GM18507 (cell line): ENCODE measurements at places on chromosomes 13 and 19.

GRCh38 chr13:54445453-54445852, 1416.8 kb downstream of the OLFM4 start:
- no peak for DNase-seq

DNA sequence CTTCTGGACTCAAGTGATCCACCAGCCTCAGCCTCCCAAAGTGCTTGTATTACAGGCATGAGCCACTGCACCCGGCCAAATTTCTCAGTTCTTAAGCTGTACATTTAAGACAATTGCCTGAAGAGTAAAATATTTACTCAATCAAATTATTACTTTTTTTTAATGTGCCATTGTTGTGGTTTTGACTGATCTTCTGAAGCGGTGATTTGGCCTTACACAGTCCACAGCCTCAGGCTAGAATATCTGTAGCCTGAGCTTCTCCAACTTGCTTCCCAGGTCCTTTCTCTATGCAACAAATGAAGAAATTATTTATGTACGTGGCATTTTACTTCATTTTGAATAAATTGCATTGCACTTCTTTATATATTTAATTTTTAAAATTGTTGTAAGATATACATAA, 281.3 kb downstream of the KLF5 start:
- no peak for DNase-seq

DNA sequence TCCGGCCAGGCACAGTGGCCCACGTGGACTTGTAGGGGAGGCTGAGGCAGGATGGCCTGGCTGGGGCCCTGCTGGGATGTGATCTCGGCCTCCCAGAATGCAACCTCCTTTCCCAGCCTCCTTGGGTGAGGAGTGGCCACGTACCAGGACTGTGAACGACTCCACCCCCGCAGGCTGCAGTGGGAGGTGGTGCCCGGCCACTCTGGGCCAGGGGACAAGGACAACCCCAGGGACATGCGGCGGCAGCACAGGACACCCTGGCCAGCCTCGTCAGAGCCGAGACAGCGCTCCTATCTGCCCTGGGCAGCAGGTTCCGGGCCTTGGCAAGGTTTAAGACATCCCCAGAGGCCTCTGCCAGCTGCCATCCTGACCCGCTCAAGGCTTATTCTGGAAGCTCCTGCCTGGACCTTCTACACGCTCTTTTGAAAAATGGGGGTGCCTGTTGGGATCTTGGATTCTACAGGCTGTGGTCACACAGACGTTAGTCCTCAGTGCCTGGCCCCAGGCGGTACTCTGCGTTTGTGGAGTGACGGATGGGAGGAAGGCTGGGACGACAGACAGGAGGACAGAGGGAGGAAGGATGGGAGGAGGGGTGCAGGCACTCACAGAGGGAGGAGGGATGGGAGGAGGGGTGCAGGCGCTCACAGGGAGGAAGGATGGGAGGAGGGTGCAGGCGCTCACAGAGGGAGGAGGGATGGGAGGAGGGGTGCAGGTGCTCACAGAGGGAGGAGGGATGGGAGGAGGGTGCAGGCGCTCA, 19.9 kb upstream of the CACTIN start:
- DNase-seq: no peak

DNA sequence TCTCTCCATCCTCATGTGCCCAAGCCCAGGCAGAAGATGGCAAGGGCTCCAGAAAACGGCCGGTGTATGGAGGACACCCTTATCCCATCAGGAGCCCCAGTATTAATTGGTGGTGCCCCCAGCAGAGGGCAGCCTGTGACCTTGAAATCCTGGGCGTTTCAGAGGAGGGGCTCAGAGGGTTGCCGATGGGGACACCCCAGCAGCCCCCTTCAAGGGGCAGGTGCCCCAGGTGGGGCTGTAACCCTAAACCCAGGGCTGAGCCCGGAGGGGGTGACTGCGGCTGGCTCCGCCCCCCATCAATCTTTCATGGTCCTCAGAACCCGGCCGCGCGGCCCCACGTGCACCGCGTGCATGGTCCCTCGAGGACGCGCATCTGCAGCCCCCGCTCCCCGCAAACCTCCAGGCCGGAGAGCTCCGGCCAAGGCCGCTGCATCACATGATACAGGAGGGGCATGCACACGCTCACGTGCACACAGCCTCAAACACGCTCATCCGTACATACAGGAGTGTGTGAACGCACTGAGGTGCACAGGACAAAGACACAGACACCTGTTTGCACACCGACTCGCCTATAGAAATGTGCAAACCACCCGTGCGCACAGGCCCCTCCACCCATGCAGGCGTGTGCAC, 949 bp downstream of the RAB3A start:
- DNase-seq: no peak

DNA sequence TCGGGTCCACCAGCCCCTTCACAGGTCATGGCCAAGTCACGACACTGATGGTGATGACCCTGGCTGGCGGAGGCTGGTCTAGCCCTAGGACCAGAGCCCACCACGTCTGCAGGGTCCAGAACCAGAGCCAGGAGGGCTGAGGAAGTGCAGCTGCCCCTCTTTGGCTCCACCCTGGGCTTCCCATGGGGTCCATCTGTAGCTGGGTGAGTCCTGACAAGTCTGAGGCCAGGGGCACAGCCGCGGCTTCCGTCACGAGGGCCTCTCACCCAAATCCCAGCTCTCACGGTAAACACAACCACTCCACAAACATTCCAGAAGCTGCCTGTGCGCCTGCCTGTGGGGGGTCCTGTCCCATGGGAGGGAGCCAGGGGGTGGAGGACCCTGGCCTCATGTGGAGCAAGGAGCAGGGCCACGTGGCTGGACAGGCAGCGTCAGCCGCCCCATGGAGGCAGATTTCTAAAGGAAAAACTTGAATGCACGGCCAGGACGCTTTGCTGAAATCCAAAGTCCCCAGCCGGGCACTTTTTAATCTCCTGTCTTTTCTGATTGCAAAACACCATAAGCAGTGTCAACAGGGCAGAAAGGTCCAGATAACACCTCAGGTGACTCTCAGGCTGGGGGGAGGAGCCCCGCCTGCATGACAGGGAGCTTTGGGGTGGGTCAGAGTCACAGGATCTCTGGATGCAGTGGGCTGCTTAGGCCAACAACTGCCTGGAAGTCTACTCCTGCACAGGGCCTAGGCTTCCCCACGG, 29.9 kb downstream of the CEBPG start:
- no peak for DNase-seq

- no peak for DNase-seq
These were observed 108.3 kb downstream of the SLITRK1 start for GRCh38 chr13:83773961-83774360.

- DNase-seq: no peak
These were observed 250.3 kb upstream of the EDNRB start for GRCh38 chr13:78168981-78169380.

DNA sequence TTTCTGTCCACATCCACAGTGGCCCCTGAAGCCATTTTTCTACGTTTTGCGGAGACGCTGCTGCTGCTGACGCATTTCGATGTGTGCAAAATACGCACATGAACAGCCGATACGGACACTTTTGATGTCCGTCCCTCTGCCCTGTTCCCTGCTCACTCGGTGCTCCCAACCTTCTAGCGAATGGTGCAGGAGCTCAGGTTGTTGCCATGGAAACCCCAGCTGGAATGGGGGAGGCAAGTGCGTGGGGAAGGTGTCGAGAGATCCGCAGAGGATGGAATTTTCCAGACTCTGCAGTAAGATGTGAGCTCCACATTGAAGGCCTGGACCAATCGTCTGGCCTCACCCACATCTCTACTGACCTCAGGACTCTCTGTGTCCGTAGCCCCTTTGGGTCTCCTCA, 109.2 kb upstream of the USP29 start:
- no peak for DNase-seq

DNA sequence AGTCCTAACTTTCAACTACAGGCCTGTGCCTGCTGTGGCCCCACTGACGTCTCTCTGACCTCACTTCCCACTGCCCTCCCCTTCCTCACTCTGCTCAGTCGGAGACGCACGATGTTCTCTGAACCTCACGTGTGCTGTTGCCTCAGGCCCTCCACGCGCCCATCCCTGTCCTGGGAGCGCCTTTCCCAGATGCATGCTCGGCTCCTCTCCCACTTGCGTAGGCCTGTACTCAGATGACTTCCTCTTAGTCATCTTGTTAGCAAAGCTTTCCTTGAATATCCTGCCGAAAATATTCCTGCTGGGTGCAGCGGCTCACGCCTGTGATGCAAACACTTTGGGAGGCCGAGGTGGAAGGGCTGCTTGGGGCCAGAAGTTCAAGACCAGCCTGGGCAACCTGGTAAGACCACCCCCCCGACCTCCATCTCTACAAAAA, 9.3 kb upstream of the SYT5 start:
- DNase-seq: no peak

GRCh38 chr19:35444735-35445134, 3.3 kb upstream of the FFAR2 start:
- no peak for DNase-seq

GRCh38 chr19:8143041-8143440, 6.4 kb downstream of the FBN3 start:
- DNase-seq: no peak

GRCh38 chr13:106311004-106311403, 224.5 kb downstream of the EFNB2 start:
- DNase-seq: no peak

GRCh38 chr13:40518481-40518882, 148.0 kb downstream of the FOXO1 start:
- DNase-seq: peak; percentile 28

DNA sequence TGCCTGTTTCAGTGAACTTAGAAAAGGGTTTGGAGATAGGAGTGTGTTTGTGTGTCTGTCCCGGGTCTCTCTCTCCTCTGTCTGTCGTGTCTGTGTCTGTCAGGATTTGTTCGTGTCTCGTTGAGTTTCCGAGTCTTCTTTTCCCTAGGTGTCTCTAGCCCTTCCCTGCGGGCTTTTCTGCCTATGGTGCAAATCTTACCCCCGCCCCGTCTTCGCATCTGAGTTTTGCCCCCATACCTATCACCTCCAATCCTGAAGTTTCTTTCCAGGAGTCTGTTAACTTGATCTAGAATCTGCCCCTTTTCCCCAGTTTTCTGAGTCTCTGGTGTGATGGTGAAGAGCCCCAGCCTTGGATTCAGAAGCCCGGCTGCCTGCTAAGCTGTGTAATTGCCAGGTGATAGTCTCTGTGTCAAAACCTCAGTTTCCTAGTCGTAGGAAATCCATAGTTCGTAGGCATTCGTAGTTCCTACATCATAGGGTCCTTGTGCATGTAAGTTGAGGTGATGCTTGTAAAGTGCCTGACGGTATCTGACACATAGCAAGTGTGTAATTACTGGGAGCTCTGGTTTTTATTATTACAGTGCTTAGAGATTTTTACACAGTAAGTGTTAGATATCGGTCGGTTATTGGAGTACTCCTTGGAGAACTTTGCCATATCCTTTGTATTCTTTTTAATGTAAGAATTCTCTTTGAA, 782 bp downstream of the EPN1 start:
- DNase-seq: no peak

DNA sequence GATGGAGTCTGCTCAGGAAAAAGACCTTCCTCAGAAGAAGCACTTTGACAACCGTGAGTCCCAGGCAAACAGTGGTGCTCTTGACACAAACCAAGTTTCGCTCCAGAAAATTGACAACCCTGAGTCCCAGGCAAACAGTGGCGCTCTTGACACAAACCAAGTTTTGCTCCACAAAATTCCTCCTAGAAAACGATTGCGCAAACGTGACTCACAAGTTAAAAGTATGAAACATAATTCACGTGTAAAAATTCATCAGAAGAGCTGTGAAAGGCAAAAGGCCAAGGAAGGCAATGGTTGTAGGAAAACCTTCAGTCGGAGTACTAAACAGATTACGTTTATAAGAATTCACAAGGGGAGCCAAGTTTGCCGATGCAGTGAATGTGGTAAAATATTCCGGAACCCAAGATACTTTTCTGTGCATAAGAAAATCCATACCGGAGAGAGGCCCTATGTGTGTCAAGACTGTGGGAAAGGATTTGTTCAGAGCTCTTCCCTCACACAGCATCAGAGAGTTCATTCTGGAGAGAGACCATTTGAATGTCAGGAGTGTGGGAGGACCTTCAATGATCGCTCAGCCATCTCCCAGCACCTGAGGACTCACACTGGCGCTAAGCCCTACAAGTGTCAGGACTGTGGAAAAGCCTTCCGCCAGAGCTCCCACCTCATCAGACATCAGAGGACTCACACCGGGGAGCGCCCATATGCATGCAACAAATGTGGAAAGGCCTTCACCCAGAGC, 16.2 kb upstream of the ZNF544 start:
- no peak for DNase-seq

DNA sequence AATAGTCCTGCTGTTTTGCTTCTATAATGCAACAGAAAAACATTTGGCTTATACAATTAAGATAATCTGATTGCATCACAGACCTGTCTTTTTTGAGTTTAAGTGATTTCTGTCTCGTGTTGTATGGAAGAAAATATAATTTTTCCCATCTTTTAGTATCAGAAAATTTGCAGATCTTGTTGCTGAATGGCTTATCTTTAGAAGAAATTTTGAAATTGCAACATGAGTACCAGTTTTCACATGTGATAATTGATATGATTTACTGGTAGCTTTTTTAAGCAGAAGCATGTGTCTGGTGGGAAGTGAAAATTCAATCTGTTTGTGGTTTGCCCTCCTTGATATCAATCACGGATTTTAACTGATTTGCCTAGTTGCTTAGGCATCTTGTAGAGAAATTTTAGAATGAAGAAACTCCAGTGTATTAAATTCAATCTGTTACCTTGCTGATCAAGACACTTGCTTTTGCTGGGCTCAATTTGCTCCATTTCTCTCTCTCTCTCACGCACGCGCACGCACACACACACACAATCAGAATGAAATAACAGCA, 89.8 kb upstream of the MYCBP2 start:
- no peak for DNase-seq

- no peak for DNase-seq
These were observed 52.6 kb downstream of the MAP4K1 start for GRCh38 chr19:38564981-38565690.

DNA sequence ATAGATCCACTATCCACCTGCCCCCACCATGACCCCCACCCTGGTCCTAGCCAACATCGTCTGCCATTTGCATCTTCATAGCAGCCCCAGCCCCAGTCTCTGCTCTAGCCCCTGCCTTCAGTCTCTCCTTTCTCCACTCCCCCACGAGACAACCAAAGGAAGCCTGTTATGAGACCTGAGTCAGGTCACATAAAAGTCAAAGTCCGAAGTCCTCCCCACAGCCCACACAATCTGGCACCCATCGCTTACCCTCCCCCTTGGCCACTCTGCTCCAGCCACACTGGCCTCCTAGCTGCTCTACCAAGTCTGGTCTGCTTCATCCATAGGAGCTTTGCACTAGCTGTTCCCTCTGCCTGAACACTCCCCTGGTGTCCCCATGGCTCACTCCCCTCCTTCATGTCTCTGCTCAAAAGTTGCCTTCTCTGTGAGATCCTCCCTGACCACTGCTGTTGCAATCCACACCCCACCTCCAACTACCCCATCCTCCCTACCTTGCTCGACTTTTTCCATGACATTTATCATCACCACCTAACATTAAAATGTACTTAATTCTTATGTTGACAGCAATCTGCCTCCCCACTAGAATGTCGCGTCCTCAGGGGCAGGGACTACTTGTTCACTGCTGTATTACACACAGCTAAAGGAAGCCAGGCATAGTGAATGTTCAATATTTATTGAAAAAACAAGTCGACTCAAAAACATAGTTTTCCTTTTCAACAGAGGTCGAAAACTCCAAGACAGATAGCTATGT, 1.2 kb upstream of the PLEKHG2 start:
- no peak for DNase-seq
